Esophagus muscularis mucosa (tissue), 4 donors: ENCODE measurements at places on chromosomes 1 and 21. TPM values are rescaled to one million over a fixed set of nuclear protein-coding genes. Genes with fewer than 3 reads are reported as not detected.

- DNase-seq, result no peak
- H3K4me1 ChIP-seq, result peaks cover 14% of the 10 kb centered on the region
- H3K27ac ChIP-seq, result no peak overlapping the region
Measured at GRCh38 chr1:60619581-60619980, 462.8 kb upstream of the NFIA start.

- H3K27me3 ChIP-seq, result no peaks in the 10 kb centered on the region
- no peak for DNase-seq
- H3K36me3 ChIP-seq, result no peaks in the 10 kb centered on the region
Measured at GRCh38 chr21:46604975-46605766, at the start of gene S100B. Gene S100B (minus strand): TSS chr21:46605082. CDS start chr21:46602415, 2,667 bp downstream.

DNA sequence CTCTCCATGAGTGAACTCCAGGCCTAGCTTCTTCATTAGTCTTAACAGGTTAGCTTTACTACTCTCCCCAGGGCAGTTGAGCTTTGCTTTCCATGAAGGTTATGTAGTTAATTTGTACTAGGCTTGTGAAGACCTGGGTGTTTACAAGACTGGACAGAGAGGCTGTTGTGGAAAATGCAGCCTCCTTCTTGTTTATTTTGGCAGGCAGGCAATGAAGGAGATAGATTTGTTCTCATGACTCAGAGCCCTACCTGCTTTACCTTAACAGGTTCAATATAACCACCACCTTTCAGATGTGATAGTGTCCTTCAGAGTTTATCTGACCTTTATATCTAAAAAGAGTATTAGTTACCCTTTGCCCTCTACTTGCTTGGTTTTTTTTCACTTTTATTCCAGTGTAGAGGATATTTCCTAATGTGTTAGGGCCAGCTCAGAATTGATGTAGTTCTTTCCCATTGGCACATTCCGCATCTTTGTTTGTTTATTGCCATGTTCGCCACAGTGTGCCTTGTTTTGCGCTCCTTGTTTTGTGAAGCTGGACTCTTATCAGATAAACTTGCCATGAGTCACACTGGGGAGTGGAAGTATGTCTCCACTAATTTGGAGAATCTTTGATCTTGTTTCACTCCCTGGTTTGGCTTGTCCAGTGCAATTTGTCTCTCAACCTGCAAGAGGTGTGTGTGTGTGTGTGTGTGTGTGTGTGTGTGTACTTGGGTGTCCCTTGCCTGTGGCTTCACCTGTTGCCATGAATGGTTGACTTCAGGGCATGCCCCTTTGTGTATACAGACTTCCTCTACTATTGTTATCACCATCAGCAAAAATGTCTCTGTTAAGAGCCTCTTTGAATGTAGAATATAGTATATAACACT lies 87.4 kb upstream of the MACF1 start:
- peaks cover 64% of the 10 kb centered on the region for H3K4me1 ChIP-seq
- H3K4me3 ChIP-seq, result no peak overlapping the region
- no peaks in the 10 kb centered on the region for H3K27me3 ChIP-seq
- H3K27ac ChIP-seq, result peak overlapping the region; percentile 0
- no peak for DNase-seq
- H3K36me3 ChIP-seq, result no peaks in the 10 kb centered on the region

DNA sequence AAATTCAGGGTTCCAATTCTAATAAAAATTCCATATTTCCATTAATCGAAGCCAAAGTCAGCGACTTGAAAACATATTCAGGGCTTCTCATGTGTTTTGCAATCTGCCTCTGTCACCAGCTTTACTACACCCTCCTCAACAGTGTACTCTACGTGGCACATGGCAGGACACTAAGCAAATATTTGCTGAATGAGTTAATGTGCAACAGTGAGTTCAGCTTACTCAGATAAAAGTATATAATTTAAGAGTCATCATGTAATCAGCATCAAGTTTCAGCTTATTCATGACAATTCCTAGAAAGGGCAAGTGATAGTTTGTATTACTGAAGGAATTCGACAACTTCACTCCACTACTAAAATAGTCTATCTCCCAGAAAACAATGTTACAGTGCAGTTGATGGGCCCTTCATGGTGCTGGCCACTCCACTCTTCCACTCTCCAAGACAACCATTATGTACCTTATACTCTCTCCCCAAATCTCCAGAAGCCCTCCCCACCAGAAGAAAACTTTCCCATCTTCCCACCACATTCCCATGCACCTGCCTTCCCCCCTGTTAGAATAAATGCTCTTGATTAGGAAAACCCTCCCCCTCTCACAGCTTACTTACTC lies 97.3 kb downstream of the TTLL7 start:
- no peaks in the 10 kb centered on the region for H3K4me1 ChIP-seq
- peaks cover 11% of the 10 kb centered on the region for H3K36me3 ChIP-seq
- no peak overlapping the region for H3K4me3 ChIP-seq
- DNase-seq, result no peak
- H3K27ac ChIP-seq, result no peak overlapping the region
- no peaks in the 10 kb centered on the region for H3K27me3 ChIP-seq

- no peak overlapping the region for H3K4me3 ChIP-seq
- H3K27ac ChIP-seq, result peak overlapping the region; percentile 8
- H3K27me3 ChIP-seq, result no peaks in the 10 kb centered on the region
- H3K4me1 ChIP-seq, result peaks cover 12% of the 10 kb centered on the region
- H3K36me3 ChIP-seq, result no peaks in the 10 kb centered on the region
Measured at GRCh38 chr1:95537176-95537575, 303.2 kb downstream of the RWDD3 start.

GRCh38 chr1:80392529-80392928 lies 1386.0 kb upstream of the ADGRL4 start:
- no peak for DNase-seq
- no peak overlapping the region for H3K4me3 ChIP-seq
- H3K4me1 ChIP-seq, result no peaks in the 10 kb centered on the region
- no peaks in the 10 kb centered on the region for H3K36me3 ChIP-seq
- no peaks in the 10 kb centered on the region for H3K27me3 ChIP-seq

DNA sequence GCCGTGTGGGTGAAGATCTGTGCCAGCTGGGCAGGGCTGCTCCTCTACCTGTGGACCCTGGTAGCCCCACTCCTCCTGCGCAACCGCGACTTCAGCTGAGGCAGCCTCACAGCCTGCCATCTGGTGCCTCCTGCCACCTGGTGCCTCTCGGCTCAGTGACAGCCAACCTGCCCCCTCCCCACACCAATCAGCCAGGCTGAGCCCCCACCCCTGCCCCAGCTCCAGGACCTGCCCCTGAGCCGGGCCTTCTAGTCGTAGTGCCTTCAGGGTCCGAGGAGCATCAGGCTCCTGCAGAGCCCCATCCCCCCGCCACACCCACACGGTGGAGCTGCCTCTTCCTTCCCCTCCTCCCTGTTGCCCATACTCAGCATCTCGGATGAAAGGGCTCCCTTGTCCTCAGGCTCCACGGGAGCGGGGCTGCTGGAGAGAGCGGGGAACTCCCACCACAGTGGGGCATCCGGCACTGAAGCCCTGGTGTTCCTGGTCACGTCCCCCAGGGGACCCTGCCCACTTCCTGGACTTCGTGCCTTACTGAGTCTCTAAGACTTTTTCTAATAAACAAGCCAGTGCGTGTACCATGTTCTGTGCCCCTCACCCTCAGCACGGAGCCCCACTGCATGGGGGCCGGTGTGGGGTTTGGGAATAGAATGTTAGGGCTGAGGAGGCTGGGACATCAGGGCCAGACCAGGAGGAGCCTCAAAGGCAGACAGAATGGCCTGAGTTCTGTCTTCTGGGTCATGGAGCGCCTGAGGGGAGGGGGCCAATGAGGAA lies 21.3 kb downstream of the SERINC2 start:
- no peaks in the 10 kb centered on the region for H3K4me1 ChIP-seq
- H3K27ac ChIP-seq, result no peak overlapping the region
- no peak for DNase-seq
- H3K27me3 ChIP-seq, result peaks cover 8% of the 10 kb centered on the region

GRCh38 chr1:39110325-39110851 lies 84.2 kb downstream of the NDUFS5 start:
- H3K4me3 ChIP-seq, result no peak overlapping the region
- H3K27ac ChIP-seq, result peak overlapping the region; percentile 73
- DNase-seq, result no peak
- peaks cover 56% of the 10 kb centered on the region for H3K4me1 ChIP-seq
- no peaks in the 10 kb centered on the region for H3K36me3 ChIP-seq

DNA sequence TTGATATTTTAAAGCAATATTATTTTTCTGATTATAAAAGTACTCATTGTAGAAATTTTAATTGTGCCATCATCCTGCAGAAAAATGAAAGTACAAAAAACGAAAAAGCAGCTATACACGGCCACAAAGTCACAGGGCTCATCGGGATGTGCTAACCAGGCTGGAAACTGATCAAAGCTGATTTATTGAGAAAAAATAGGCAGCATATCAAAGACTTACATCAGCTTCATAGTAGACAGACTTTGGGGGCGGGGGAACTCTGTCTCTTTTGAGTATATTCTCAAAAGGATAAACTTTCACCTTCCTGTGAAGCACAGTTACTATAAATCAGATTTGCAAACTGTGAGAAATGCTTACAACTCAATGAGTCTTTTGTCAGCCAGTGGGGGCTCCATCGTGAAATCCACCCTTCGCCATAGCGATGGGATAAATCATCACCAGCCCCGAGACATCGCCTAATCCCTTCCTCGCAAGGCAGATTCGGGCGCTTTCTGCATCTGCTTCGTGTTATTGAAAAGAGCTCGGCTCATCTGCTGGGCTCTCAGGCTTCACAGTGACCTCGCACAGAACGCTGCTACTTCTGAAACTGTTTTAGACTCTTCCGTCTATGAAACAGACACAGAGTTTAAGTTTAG lies 69.2 kb upstream of the ERG start:
- H3K4me1 ChIP-seq, result no peaks in the 10 kb centered on the region
- H3K4me3 ChIP-seq, result peak overlapping the region; percentile 21
- H3K36me3 ChIP-seq, result no peaks in the 10 kb centered on the region
- H3K27ac ChIP-seq, result no peak overlapping the region
- no peaks in the 10 kb centered on the region for H3K27me3 ChIP-seq

- peak overlapping the region; percentile 80 for H3K27ac ChIP-seq
- H3K36me3 ChIP-seq, result no peaks in the 10 kb centered on the region
- no peaks in the 10 kb centered on the region for H3K27me3 ChIP-seq
Measured at GRCh38 chr1:226813671-226814591, 56.5 kb upstream of the PSEN2 start.

DNA sequence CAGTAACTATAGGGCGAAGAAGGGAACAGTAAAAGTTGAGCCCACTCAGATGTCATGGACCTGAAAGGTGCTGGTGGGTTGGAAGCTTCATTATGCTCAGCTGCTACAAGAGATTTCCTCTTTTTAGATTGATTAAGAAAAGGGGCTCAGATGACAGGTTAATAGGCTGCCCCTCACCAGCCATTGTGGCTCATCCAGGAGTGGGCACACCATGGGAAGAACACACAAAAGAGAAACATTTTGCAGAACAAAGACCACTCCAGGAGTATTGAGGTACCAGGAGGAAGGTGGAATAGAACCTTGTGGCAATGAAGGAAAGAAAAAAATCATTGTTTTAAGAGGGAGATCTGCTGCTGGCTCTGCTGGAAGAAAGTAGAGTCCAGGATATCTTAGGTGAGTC lies 205.5 kb downstream of the RYR2 start:
- H3K27me3 ChIP-seq, result no peaks in the 10 kb centered on the region
- no peak overlapping the region for H3K27ac ChIP-seq
- no peaks in the 10 kb centered on the region for H3K36me3 ChIP-seq
- H3K4me1 ChIP-seq, result peaks cover 13% of the 10 kb centered on the region
- DNase-seq, result peak; percentile 31
- no peak overlapping the region for H3K4me3 ChIP-seq

DNA sequence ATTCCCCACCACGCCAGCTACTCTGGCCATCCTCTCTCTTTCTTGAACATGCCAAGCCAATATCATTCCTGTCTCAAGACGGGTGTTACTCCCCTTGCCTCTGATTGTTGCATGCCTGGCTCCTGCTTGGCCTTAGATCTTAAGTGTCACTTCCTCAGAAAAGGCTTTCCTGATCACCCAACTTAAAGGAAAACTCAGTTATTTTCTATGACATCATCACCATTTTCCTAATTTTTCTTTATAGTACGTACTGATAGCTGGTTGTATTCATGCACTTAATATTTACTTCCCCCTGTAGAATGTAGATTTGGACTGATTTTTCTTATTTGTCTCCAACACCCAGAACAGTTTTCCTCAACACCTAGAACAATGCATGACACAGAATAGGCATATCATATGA lies 123.8 kb upstream of the TSPAN2 start:
- no peak overlapping the region for H3K27ac ChIP-seq
- no peak overlapping the region for H3K4me3 ChIP-seq
- no peak for DNase-seq
- no peaks in the 10 kb centered on the region for H3K27me3 ChIP-seq
- no peaks in the 10 kb centered on the region for H3K4me1 ChIP-seq

DNA sequence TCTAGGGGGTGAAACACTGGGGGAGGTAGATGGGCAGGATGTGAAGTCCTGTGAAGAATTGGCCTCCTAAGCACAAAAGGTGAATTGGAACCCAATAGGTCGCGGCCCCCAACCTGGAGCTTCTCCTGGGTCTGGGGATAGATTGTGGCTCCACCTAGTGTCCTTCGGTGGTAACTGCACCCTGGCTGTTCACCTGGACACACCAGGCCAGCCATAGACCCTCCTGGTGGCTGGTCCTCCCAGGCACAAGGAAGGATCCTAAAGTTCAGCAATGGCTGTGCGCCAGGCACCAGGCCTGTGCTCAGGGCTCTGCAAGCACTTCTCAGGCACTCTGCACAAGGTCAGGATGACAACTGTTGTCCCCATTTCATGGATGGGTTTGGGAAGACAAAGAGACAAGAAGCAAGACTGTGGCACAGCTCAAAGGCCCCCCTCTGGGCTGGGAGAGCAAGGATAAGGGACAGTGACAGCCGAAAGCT lies 13.5 kb downstream of the ESPN start:
- peaks cover 11% of the 10 kb centered on the region for H3K4me1 ChIP-seq
- H3K4me3 ChIP-seq, result no peak overlapping the region
- DNase-seq, result no peak
- no peak overlapping the region for H3K27ac ChIP-seq
- peaks cover 40% of the 10 kb centered on the region for H3K27me3 ChIP-seq

- H3K36me3 ChIP-seq, result no peaks in the 10 kb centered on the region
- no peak overlapping the region for H3K27ac ChIP-seq
- no peak for DNase-seq
- H3K27me3 ChIP-seq, result no peaks in the 10 kb centered on the region
- H3K4me3 ChIP-seq, result no peak overlapping the region
- peaks cover 33% of the 10 kb centered on the region for H3K4me1 ChIP-seq
Measured at GRCh38 chr1:151968058-151968457, 25.6 kb downstream of the S100A10 start.

- no peak for DNase-seq
- H3K27ac ChIP-seq, result no peak overlapping the region
Measured at GRCh38 chr1:82837766-82838465, 1037.2 kb downstream of the ADGRL2 start.

Gene VSIG8
- total RNA-seq, result not detected

Gene KRTAP11-1
- total RNA-seq, result not detected

Gene ALG14
- total RNA-seq, result 0.52 TPM

Gene CGN
- total RNA-seq, result 0.50 TPM

Gene F3
- total RNA-seq, result 56.3 TPM

Gene GLUL
- 2,071 TPM for total RNA-seq

Gene FCRLB
- 0.65 TPM for total RNA-seq

Gene B3GALT2
- total RNA-seq, result 4.6 TPM

Gene C1orf185
- total RNA-seq, result not detected

Gene INAVA
- not detected for total RNA-seq

Gene FAM131C
- total RNA-seq, result 0.33 TPM
